Thoracic aorta (tissue), 2 donors: ENCODE measurements at places on chromosomes 4 and X. TPM values are rescaled to one million over a fixed set of nuclear protein-coding genes. Genes with fewer than 3 reads are reported as not detected.

DNA sequence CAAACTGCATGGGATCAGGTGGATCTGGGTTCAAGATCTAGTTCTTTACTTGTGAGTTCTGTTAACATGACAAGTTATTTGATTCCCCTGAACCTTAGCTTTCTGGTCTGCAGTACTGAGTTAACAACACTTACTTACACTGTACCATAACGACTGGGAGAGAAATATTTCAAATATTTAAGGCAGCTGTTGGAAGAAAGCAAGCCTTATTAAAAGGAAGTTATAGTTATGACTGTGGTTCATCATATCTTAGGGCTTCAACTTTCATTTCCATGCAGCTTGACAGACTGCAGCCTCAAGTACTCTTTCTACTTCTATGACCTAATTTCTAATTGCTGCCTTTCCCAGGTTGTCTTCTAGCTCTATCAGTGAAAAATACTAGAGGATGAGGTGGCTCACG, 40.0 kb upstream of the PDGFRA start:
- H3K4me1 ChIP-seq: no peaks in the 10 kb centered on the region
- no peak overlapping the region for H3K27ac ChIP-seq
- no peaks in the 10 kb centered on the region for H3K36me3 ChIP-seq
- H3K4me3 ChIP-seq: no peak overlapping the region
- no peaks in the 10 kb centered on the region for H3K27me3 ChIP-seq

DNA sequence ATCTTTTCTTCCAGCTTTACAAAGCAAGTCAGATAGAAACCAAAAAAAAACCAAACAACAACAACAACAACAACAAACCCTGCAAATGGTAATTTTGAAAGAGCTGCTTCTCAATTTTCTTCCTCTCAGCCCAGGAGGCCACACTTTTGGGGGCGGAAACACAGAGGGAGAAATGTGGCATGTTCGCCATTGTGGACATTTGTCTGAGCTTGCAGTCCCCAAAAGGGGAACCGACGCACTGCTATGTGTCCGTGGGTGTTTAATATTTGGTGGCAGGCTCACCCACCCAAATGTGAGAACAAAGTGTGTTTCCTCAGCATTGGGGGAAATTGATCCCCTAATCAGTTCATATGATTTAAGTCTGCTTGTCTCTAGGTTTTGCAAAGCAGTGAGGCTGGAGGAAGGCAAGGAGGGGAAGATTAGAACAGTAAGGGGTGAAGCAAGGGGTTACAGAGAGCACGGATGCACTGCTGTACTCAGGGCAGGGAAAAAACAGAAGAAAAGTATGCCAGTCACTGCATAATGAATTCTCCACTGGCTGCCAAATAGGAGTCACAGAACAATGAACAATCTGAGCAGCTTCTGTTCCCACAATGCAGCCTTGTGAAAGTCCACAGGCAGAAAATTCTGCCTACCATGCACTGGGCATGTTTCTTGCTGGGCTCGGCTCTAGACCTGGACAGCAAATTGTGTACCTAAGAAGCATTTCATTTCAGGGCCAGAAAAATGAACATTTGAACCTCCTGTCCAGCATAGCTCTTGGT, 74.7 kb upstream of the GPM6B start:
- H3K4me3 ChIP-seq: no peak overlapping the region
- H3K27me3 ChIP-seq: no peaks in the 10 kb centered on the region
- no peak overlapping the region for H3K27ac ChIP-seq
- DNase-seq: no peak
- H3K36me3 ChIP-seq: no peaks in the 10 kb centered on the region

- H3K36me3 ChIP-seq: no peaks in the 10 kb centered on the region
- no peaks in the 10 kb centered on the region for H3K4me1 ChIP-seq
- H3K4me3 ChIP-seq: no peak overlapping the region
- H3K27ac ChIP-seq: no peak overlapping the region
- no peaks in the 10 kb centered on the region for H3K27me3 ChIP-seq
Observed at GRCh38 chrX:134572816-134573682, 85.2 kb downstream of the PLAC1 start.

The TMEM31 gene
- total RNA-seq: not detected

GRCh38 chrX:11792461-11793421, 34.7 kb downstream of the MSL3 start:
- no peak overlapping the region for H3K4me3 ChIP-seq
- no peaks in the 10 kb centered on the region for H3K36me3 ChIP-seq
- DNase-seq: no peak
- no peaks in the 10 kb centered on the region for H3K4me1 ChIP-seq
- no peak overlapping the region for H3K27ac ChIP-seq

DNA sequence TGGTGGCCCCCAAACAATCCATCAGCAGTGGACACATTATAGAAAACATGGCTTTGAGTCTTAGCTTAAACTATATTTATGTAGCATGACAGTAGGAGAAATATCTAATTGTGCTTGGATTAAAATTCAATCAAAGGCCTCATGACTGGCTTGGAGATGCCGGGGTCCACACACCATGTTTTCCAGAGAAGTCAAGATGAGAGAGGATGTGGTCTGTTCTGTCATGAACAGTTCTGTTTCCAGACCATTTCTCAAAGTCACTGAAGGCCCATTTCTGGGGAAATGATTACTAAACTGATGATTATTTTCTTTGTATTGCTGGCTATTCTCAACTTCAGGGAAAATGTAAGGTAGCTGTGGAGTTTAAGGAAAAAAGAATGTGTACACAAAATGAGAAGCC, 76.3 kb downstream of the C4orf51 start:
- H3K4me3 ChIP-seq: no peak overlapping the region
- peaks cover 4% of the 10 kb centered on the region for H3K4me1 ChIP-seq
- DNase-seq: no peak

The SUPT20HL2 gene
- not detected for total RNA-seq

The TXK gene
- total RNA-seq: 2.7 TPM

- H3K27ac ChIP-seq: no peak overlapping the region
- no peaks in the 10 kb centered on the region for H3K36me3 ChIP-seq
- H3K4me3 ChIP-seq: no peak overlapping the region
- no peaks in the 10 kb centered on the region for H3K4me1 ChIP-seq
- no peaks in the 10 kb centered on the region for H3K27me3 ChIP-seq
Observed at GRCh38 chrX:36961590-36961989, 46.6 kb upstream of the FAM47C start.

DNA sequence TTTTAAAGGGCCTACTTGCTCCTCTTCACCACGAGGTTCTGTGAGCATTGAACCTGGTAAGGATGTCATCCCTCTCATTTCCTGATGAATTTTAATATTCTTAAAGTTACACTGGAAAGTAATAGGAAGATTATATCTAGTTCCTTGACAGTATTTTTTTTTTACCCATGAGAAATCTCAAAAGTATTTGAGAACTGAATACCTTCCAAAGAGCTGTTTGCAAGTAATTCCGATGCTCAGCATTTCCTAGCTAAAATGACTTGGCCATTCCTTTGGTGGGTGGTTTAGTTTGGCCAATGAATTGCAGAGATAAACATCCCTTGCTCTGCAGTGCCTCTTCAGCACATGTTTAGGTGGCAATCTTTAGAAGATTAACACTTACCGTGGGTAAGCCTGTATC, 110.2 kb upstream of the WDR1 start:
- no peak overlapping the region for H3K4me3 ChIP-seq
- H3K4me1 ChIP-seq: peaks cover 17% of the 10 kb centered on the region
- no peak for DNase-seq
- no peaks in the 10 kb centered on the region for H3K36me3 ChIP-seq
- H3K27ac ChIP-seq: no peak overlapping the region
- H3K27me3 ChIP-seq: no peaks in the 10 kb centered on the region

DNA sequence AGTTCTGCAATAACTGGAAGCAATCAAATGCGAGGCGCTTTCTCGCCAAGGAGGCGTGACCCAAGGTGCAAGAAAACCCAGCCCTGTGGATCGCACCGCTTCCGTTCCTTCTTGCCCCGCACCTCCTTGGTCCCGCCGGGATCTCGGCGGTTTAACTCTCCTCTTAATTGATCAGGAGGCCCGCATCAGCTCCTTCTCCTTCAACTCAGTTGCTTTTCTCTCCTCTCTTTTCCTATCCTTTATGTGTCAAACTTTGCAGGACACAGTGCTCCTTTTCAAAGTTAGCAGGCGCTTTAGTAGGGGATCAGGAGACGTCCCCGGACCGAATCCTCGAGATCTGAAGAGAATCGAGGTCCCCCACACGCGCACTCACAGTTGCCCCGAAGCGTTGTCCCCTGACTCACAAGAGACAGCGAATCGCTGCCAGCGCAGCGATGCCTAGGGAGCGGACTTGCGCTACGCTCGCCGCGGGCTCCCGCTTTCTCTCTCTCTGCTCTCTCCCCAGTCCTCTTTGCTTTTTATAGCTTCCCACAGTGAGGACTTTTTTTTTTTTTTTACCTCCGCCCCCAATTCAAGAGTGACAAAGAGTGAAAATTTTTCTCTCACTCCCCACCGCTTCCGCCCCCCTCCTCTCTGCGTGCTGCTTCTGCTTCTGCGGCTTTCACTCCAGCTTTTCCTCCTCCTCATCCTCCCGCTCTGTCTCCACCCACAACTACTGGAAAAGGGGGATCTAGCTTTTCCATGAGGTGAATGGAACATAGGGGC, at the start of gene DKK2:
Gene DKK2, minus strand, starts transcription at position 495 of the 765 bp plus-strand sequence. CDS start 722 bp downstream, outside the sequence.
- H3K4me3 ChIP-seq: peak within 1 kb of the TSS; percentile 72
- no peak for DNase-seq
- no peaks in the 10 kb centered on the region for H3K36me3 ChIP-seq
- H3K27me3 ChIP-seq: no peaks in the 10 kb centered on the region
- peaks cover 34% of the 10 kb centered on the region for H3K4me1 ChIP-seq

DNA sequence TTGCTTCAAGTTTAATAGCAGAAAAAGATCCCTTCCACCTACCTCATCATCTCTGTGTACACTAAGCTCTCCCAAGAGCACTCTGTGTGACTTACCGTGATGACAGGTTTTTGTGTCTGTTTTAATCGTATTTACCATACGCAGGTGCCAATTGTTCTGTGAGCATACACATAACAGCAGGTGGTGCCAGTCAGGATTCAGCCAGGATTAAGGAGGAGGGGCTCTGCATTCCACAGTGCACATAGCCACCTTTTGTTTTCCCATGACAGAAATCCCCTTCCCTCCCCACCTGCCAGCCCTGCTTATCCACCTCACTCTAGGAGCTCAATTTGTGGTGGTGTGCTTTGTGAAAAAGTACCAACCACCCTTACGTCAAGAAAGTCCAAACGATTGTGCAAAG, 14.8 kb downstream of the ANK2 start:
- no peaks in the 10 kb centered on the region for H3K27me3 ChIP-seq
- H3K4me1 ChIP-seq: no peaks in the 10 kb centered on the region
- no peak overlapping the region for H3K27ac ChIP-seq
- no peaks in the 10 kb centered on the region for H3K36me3 ChIP-seq
- no peak for DNase-seq

DNA sequence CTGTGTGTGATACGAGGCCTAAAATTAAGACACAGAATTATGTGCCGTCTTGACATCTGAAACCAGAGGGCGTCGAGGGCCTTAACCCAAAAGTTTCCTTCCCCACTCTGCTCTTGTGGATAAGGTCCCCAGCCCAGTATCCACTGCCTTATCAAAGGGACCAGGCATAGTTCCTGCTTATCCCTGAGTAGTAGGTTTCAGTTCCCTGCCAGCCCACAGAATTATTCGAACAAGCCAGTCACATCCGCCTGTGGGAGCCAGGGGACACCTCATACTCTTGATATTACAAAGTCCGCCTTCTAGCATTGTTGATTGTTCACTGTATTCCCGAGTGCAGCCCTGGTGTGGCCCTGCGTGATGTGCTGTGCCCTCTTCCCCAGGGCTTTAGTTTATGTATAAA, 5.4 kb upstream of the MMRN1 start:
- no peak for DNase-seq
- H3K36me3 ChIP-seq: no peaks in the 10 kb centered on the region
- no peak overlapping the region for H3K4me3 ChIP-seq
- H3K27me3 ChIP-seq: no peaks in the 10 kb centered on the region
- no peaks in the 10 kb centered on the region for H3K4me1 ChIP-seq

GRCh38 chrX:39670281-39670680, 427.5 kb downstream of the BCOR start:
- no peaks in the 10 kb centered on the region for H3K36me3 ChIP-seq
- DNase-seq: no peak
- H3K27ac ChIP-seq: no peak overlapping the region
- H3K4me1 ChIP-seq: no peaks in the 10 kb centered on the region

GRCh38 chr4:57231781-57232180, 121.6 kb upstream of the IGFBP7 start:
- H3K27me3 ChIP-seq: no peaks in the 10 kb centered on the region
- DNase-seq: no peak
- no peak overlapping the region for H3K4me3 ChIP-seq
- H3K4me1 ChIP-seq: no peaks in the 10 kb centered on the region
- no peaks in the 10 kb centered on the region for H3K36me3 ChIP-seq

DNA sequence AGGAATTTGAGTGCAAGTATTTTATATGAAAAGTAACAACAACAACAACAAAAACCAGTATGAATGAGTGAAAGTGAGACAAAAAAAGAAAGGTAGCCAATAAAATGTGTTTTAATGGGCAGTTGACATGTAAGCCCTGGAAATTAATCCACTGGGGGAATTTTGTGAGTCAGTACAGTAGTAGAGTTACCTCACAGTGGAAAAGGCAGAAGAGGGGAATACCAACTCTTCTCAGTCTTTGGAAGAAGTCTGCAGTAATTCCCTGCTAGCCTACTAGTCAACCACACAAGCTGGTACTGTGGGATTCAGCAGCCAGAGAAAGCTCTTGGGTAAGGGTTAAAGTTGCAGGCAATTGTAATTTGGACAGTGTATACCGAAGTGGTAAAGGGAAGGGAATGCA, 76.3 kb upstream of the IL15 start:
- H3K4me1 ChIP-seq: no peaks in the 10 kb centered on the region
- H3K4me3 ChIP-seq: no peak overlapping the region
- H3K27ac ChIP-seq: no peak overlapping the region
- no peak for DNase-seq

DNA sequence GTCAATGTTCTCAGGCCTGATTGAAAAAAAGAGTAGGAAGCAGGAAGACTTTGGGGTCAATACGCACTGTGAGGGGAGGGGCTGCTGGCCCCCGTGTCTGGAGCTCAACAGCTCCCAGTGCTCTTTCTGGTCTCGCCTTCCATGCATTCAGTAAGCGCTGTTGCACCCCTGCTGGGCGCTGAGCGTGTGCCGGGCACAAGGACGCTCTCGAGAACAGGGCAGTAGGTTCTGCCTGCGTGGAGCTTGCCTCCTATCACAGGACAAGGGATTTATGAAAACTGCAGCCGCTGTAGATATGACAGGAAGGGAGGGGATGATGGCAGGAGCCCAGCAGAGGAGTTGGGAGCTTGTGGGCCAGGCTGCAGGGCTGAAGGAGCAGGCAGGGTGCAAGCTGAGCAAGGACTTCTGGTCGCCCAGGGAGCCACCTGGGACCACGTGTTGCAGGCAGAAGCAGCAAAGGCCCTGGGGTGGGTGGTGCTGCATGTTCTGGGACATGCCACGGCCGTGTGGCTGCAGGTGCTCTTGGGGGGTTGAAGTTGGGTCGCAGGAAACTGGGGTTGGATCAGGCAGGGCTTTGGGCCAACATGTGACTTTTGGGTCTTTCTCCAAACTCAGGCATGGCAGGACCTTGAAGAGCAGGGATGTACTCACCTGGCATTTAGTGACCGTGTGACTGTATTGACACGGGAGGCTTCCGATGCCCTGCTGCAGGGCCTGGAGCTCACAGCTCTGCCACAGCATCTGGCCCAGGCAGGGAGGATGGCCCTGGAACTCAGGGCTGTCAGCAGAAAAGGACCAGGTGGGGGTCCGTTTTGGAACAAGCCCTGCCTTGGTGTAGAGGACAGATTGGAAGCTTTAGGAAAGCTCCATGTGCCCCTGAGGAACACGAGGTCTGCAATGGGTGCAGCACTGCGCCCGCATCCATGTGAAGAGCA, 97.9 kb downstream of the CPZ start:
- H3K27me3 ChIP-seq: no peaks in the 10 kb centered on the region
- DNase-seq: no peak
- H3K4me1 ChIP-seq: no peaks in the 10 kb centered on the region
- no peak overlapping the region for H3K27ac ChIP-seq
- H3K4me3 ChIP-seq: no peak overlapping the region
- no peaks in the 10 kb centered on the region for H3K36me3 ChIP-seq
